HEK293T (cell line): ENCODE measurements at places on chromosomes 3 and 15.

DNA sequence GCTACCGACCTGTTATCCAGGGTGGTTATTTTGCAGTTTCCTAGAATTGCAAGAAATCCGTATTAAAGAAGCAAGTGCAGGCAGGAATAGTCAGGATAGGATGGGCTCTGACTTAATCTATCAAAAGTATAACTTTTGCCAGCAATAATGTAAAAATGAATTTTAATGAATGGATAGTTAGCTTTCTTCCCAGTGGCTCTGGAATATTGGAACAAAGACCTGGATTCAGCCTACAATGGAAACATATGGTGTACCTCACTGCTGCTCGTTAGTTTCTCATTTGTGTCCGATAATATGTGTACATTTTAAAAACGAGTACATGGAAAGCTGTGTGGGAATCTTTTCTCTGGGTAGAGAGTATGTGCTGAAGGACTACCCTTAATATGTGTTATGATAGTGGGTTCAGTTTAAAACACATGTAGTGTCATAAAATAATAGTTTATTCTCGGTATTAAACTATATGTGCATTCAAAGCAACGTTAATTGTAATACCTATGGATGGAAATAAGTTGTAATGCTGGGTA, 805 bp downstream of the SERPINI1 start:
- DNase-seq = no peak

DNA sequence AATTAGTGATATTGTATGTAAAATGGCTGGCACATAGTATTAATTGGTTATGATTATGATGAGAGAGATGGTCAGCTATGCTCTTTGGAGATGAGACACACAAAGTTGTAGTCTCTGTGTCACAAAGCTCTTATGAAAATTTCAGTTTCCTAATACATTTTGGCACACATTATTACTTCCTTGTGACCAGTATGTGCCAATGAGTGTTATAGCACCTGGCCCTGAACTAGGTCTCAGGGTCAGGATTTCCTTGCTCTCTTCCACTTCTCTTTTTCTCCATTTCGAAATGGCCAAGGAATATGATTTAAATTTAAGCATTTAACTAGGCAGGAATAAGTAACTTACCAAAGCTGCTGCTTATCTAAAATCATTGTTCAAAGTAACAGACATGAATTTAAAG, 28.0 kb downstream of the TIPARP start:
- DNase-seq = no peak

DNA sequence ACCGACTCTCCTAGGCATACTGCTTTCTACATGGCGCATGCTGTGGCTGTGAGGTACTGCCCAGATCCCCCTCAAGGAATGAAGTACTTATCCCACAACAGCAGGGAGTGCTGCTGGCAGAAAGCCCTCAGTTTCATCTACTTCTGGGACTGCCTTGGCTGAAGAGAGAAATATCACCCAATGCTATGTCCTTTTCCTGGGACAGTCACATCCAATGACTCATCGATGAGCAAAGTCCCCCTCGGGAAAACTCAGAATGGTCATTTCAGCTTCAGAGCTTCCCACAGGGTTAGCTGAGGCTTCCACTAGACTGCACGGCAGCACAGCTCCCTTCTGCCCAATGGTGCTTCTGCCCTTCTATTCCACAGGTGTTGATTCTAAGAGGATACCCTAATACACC, 3.6 kb upstream of the NMD3 start:
- DNase-seq = no peak

DNA sequence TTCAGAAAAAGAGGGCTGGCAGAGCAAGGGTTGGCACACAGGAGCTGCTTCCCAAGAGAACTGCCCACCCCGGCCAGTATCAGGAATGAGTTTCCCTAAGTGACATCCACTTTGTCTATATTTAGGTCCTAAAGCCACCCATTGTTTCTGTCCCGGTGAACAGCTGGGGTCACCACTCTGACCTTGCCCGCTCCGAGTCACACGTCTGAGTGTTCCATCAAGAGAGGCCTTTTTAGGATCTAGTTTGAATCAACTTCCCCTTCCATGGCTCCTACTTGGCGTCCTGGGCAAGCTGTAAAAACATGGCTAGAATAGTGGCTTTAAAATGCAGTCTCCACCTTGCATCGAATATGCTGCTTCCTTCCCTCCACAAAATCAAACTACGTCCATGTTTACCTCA, 109.6 kb upstream of the ARHGEF3 start:
- no peak for DNase-seq

DNA sequence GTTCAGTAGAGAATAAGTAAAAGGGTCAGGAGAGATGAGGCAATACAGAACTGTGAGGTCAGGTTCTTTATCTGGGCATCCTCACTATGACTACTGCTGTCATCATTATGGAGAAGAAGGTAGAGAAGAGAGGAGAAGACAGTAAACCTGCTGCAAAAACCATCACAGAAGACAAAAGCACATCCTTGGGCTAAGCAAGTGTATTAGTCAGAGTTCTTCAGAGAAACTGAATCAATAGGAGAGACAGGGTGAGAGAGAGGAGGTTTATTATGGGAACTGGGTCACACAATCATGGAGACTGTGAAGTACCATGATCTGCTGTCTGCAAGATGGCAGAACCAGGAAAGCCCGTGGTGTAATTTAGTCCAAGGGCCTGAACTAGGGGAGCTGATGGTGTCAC, 9.5 kb upstream of the ABHD17C start:
- no peak for DNase-seq

DNA sequence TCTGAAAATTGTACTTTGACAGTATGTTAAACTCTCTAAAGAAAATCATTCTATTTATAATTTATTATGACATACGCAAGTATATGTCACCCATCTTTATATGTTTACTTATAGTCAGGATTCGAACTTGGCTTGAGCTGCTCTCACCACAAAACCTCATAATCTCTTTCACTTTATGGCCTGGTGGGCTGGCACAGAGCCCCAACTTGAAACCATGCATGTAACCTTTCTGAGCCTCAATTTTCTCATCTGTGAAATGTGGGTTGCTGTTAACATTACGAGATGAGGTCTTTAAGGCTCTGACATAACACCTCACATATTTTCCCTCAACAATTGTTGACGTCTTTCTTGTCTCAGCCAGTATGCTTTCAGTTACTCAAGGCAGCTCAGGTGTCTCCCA, 69.4 kb upstream of the PFN2 start:
- DNase-seq = no peak

GRCh38 chr15:62739507-62739906, 303.0 kb upstream of the TPM1 start:
- DNase-seq = no peak

GRCh38 chr3:69145688-69146087, 23.3 kb upstream of the LMOD3 start:
- no peak for DNase-seq

DNA sequence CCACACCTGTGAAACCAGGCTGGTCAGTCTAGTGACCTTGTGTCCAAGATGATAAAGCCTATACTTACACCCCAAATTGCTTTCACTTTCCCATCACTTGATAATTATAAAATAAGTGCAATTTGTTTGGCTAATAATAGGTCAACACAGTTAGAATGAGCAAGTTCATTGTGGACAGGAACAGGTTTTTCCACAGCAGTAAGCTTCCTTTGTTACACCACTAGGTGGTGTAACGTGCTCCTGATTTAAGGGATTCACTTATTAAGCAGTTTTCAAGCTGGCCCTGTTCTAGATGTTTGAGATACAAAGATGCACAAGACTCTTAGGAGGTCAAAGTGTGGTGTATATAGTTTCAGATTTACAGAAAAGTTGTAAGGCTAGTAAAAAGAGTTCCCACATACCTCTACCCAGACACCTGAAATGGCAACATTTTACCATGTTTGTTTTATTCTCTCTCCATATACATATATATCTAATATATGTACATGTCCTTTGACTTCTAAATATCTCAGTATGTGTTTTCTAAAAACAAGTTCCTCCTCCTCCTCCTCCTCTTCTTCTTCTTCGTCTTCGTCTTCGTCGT, 6.8 kb upstream of the MFSD1 start:
- DNase-seq = peak; percentile 32

GRCh38 chr3:113186566-113186965, 24.8 kb upstream of the BOC start:
- no peak for DNase-seq

- no peak for DNase-seq
Observed at GRCh38 chr15:85580879-85581278, 200.5 kb downstream of the AKAP13 start.

DNA sequence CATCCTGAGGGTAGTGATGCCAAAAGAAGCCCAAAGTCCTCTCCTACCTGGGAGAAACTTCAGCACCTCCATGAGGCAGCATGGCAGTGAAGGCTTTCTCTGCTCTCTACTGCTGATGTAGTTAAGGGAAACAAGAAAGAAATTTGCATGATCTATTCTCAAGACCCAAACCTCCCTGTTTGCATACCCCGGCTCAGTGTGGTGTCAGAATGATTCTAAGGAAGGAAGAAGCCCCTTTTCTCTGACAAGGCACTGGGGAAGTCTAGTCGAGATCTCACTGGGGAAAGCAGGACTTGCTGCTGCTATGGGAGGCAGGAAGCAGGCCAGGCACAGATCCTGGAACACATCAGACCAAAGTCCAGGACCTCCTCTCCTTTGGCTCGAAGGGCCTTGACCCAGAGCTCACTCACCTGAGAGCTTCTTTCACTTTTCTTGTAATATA, 89.4 kb upstream of the ICE2 start:
- DNase-seq = no peak

DNA sequence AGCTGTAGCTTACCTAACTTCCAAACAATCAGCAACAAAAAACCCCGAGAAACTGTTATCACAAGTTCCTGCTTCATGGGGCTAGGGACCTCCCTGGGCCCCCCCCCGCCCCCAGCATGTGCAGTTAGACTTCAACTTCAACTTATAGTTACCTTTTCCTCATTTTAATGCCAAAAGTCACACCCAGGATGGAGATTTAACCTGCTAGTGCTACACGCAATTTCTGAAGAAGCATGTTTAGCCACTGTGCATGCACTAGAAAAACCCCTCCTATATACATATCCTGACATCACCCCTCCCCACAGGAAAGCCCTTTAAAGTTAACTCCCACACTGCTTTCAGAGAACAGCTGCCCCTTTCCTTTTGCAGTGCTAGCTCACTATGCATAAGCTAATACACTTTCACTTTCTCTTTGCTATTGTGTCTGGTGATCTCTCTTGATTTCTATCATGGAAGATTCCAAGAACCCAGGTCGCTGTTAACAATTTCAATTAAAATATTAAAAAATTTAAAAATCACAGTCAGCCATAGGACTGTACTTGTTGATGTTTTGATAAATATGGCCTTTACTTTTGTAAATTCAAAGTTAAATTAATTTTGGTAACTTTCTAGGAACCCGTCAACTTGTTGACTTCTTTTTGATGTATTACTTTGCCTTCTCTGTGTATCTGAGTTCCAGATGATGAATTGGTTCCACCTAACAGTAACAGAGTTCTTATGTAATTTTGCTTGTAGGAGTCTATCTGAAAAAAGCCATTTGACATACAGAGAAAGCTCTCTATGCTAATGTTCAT, 75.2 kb upstream of the ACAD9 start:
- DNase-seq = no peak

DNA sequence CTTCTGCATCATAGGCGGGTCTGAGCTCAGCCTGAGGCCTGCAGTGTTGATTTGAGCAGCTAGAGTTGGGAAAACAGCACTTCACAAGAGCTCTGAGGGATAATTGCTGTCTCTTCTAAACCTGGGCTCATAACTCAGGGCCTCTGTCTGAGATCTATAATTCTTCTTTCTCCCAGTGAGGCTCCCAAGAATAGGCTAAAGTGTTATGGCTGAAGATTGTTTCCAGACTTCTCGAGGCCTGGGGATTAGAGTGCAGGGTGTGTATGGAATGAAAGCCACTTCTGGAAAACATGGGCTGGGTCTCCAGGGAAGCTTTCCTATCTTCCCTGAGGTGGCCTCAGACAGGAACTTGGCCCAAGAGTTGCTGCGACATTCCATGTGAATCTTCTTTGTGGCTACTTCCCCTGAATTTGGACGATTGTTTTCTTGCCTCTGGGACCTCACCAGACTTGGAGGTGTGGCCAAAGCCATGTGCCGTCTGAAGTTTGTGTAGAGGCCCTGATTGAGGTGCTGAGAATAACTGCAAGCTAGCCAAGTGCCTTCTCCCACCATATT, 26.5 kb downstream of the MTMR14 start:
- no peak for DNase-seq

DNA sequence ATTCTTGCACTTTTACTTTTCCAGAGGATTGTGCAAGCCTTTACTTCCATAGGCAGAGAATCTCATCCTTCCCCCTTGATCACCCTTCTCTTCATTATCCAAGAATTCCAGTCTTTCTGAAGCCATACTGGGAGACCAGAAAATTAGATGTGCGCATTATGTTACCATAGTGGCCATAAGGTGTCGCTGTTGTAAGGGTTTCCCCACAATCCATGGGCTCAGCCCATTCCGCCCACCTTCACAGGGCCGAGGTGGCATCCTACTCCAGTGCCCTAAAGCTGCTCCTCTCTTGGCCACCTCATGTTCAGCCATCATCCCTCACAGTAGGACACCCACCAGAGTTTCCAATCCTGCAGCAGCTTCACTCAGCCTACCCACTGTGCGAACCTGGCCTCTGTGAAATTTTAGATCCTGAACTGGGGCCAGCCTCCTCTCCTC, 35.0 kb downstream of the CTSH start:
- DNase-seq = peak; percentile 73

DNA sequence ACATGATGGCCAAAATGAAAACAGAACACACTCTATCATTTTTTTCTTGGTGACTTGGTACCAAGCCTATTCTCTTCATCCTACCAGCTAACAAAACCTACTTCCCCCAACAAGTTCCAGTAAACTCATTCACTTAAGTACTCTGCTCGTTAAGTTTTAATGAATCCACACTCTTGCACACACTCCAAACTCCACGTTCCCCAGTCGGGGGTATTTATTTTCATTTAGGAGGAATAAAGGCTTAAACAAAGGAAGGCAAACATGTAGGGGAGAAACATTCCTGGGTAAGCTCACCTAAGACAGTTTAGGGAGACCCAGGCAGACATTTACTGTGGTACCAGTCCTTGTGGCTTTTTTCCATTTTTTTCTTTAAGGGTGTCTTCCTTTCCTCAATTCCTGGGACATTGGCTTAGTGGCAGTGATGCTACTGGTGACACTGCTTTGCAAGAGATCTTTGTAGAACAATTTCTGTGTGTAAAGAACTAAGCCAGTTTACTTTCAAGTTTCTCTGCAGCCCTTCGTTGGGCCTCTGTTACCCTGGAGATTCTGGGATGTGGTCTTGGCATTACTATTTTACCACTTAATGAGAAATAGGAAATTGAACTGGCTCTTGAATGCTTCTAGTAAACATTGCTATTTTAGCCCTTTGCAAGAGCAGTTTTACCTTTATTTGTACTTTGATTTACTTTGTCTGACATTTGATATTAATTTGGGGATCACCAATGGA, 117.3 kb upstream of the C15orf61 start:
- DNase-seq = no peak

DNA sequence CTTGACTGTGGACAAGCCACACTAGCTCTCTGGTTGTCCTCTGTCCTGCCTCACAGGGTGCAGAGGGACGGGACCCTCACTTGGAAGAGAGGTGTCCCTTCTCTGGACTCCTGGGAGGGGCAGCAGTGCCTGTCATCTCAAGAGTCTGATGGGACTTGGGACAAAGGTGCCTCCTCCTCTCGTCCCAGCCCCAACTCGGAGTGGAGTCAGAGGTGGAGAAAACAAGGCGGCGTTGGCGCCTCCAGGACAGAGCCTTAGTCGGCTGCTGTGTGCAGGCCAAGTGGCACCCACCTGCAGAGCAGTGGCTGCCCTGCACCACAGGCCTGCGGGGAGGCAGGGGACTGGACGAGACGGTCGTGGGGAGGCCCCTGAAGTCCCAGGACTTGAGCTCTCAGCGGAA, 9.4 kb upstream of the SEC13 start:
- DNase-seq = no peak

- DNase-seq = peak; percentile 22
Observed at GRCh38 chr3:4943549-4943948, 35.7 kb upstream of the BHLHE40 start.

GRCh38 chr15:85607141-85607806, 187.5 kb downstream of the KLHL25 start:
- DNase-seq = no peak
